ENCODE measurements at places on chromosomes 1 and 21.

GRCh38 chr1:20903437-20903836 lies 116.3 kb upstream of the HP1BP3 start:
- DNase-seq = no peak

DNA sequence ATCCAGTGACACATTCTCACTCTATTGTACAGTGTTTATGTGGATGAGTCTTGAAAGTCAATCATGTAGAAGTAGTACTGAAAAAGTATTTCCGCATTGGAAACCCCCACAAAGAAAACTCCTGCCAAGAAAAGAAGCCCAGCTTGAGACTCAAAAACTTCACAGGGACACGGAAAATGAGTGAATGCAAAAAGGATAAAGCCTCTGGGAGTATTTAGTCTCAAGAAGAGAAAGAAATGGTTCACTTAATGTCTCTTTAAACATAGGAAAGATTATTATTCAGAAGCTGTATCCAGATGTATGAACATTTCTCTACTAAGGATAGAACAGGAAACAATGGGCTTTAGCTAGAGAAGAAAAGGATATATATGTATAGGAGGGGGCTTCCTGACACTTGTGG lies 304.5 kb downstream of the BARHL2 start:
- DNase-seq = no peak

DNA sequence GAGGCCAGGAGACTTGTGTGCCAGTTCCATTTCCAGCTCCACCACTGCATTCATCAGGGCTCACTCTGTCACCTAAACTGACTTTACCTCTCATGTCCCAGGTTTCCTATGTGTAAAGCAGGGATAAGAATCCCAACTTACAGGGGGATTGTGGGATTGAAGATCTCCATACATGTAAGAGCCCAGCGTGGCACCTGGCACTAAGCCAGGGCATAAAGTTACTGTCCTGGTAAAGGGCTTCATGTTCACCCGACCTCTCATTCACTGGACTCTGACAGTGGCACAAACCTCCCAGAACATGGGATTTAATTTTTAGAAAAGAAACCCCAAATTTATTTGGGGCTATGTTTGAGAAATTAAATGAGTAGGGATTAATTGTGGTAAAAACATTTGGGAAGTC lies 8.9 kb upstream of the IGFN1 start:
- no peak for DNase-seq

GRCh38 chr1:114126261-114127095 lies 27.2 kb downstream of the SYT6 start:
- no peak for DNase-seq

- no peak for DNase-seq
Measured at GRCh38 chr1:29563571-29563970, 327.2 kb downstream of the PTPRU start.

- peak; percentile 39 for DNase-seq
Measured at GRCh38 chr1:232440325-232441035, 189.5 kb downstream of the SIPA1L2 start.

GRCh38 chr1:165703648-165704047 lies 5.3 kb upstream of the ALDH9A1 start:
- no peak for DNase-seq

Measured in GM12864 (cell line).